ENCODE measurements at places on chromosomes 6 and 20. TPM values are rescaled to one million over a fixed set of nuclear protein-coding genes. Genes with fewer than 3 reads are reported as not detected.

Gene RNF182
- total RNA-seq, result 2.5 TPM

Gene SEMG1
- not detected for total RNA-seq

Gene ZBTB46
- 0.46 TPM for total RNA-seq

Gene C6orf132
- total RNA-seq, result 1.3 TPM

Gene ITPA
- total RNA-seq, result 129 TPM

Gene NKAIN4
- total RNA-seq, result 6.4 TPM

Gene HLA-F
- total RNA-seq, result 5.1 TPM

Gene FOXF2
- total RNA-seq, result 28.8 TPM

Gene BNIP5
- total RNA-seq, result not detected

Gene TSBP1
- total RNA-seq, result not detected

Gene IL17F
- total RNA-seq, result not detected

Gene REM1
- total RNA-seq, result 0.20 TPM

Gene TPD52L1
- total RNA-seq, result 43.8 TPM

Gene MUCL3
- not detected for total RNA-seq

Gene ANKEF1
- total RNA-seq, result 7.6 TPM

Gene ENPP4
- total RNA-seq, result 0.29 TPM

Gene RHAG
- total RNA-seq, result 0.10 TPM

Gene CASP8AP2
- 6.3 TPM for total RNA-seq

Gene EMILIN3
- total RNA-seq, result 0.40 TPM

Gene C4B
- total RNA-seq, result 0.56 TPM

Gene SEL1L2
- not detected for total RNA-seq

Measured in A549 treated with RU486 at 1 μM for 4 hours (cell line).